Stimulated activated CD8-positive, alpha-beta memory T cell treated with anti-CD3 and anti-CD28 coated beads, Interleukin-15, amount 100 ng/mL, for 4 hours (primary cell): ENCODE measurements at places on chromosomes 12 and 14.

- DNase-seq, result no peak
Measured at GRCh38 chr12:108390495-108391203, 51.5 kb upstream of the CMKLR1 start.

DNA sequence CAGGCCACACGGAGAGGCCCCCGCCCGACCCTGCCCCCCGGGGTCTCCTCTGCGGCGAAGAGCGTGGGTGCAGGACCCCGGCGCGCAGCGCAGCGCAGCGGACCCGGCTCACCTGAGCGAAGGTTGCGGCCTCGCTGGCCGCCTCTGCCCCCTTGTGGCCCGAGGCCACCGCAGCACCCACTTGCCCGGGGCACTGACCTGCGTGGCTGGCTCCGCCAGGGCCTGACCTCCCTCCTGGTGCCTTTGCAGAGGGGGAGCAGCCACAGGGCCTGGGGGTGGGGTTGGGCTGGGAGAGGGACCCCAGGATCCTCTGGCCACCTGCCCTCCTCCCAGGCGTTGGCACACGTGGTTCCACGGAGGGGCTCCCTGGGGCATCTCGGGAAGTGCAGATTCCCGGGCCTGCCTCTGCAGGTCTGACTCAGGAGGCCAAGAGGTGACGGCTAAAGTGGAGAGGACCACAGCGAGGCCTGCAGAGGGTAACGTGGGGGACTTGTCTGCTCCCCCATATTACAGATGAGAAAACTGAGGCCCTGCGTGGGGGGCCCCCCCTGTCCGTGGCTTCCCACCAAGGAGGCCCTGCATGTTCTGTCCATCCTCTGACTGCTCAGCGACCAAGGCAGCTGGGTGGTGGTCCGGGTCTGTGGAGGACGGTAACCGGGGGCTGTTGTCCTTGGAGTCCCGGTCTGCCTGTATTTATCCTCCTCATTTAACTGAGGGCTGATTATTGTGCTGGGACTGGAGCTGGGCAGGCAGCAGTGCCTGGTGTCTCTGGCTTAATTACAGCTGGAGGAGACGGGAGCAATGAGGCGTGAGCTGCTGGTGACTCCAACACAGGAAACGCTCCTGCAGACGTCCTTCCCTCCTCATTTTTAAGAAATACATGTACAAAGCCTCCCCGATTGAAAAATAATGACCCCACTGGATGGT is 67.9 kb upstream of the BEGAIN start:
- no peak for DNase-seq

DNA sequence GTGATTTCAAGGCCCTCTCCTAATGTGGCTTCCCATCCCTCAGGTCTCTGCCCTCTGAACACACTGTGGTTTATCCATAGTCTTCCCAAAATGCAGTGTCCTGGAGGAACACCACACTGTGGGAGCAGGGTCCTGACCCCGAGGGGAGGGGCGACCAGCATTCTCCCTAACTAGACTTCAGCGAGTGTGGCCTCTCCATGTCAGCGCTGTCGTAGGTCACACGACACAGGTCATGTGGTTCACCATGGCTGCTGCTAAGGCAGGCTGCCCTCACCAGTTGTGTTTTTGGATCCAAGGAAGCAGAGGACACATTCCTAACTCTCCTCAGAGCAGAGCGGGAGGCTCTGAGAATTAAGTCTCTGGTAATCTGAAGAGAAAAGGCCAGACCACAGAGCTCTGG is 50.5 kb downstream of the SSH1 start:
- no peak for DNase-seq

- no peak for DNase-seq
Measured at GRCh38 chr12:122368361-122369073, 54.0 kb downstream of the CLIP1 start.

- no peak for DNase-seq
Measured at GRCh38 chr14:76775695-76776427, 14.6 kb downstream of the VASH1 start.

DNA sequence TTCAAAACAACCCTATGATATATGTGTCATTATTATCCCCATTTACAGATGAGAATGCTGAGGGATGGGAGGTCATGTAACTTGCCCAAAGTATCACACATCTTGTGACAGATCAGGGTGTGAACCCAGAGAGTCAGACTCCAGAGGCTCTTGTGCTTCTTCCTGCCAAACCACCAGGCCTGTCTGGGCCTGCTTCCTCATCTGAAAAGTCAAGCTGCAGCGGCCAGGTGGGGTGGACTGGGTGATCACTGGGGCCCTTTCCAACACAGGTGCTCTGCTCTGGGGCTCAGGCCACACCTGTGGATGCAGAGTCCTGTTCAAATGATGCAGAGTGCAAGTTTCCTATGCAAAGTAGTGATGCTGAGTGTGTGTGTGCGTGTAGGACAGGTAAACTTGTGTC is 26.7 kb downstream of the TSPAN11 start:
- DNase-seq, result no peak

GRCh38 chr14:56687123-56687522 is 107.5 kb downstream of the TMEM260 start:
- no peak for DNase-seq

DNA sequence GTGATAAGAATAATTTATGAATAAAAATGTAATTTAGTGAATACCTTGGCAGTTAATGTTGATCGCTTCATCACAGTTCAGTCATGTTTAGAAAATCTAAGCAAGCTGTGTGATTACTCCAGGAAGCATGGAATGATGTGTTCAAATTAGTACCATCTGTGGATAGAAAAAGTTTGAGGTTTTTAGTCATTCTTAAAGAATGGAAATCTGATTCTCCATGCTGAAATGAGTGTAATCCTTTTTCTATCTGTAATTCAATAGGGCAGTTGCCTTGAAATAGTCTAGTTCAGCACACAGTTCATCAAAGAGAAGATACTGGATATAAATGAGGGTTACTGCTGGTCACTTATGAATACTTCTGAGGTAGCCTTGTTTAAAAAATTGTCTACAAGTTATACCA is 127.2 kb upstream of the MYF6 start:
- DNase-seq, result no peak

GRCh38 chr12:65960820-65961189 is 136.5 kb downstream of the HMGA2 start:
- DNase-seq, result no peak

DNA sequence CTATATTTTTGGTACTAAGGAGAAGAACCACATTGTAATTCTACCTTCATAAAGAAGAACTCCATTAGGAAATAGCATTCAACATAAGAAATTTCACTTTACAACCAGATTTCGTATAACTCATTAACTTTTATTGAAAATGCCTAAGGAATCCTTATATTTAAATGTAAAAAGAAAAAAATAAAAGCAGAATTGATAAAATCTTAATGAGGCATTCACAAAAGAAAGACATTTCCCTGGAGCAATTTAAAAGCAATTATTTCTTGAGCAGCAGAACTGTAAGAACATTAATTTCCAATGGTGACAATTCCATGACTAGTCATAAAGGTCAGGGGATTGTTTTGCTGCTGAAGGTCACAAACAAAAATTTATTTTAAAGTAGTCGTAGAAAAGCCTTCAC is 1192.8 kb upstream of the TMEM132C start:
- DNase-seq, result no peak

DNA sequence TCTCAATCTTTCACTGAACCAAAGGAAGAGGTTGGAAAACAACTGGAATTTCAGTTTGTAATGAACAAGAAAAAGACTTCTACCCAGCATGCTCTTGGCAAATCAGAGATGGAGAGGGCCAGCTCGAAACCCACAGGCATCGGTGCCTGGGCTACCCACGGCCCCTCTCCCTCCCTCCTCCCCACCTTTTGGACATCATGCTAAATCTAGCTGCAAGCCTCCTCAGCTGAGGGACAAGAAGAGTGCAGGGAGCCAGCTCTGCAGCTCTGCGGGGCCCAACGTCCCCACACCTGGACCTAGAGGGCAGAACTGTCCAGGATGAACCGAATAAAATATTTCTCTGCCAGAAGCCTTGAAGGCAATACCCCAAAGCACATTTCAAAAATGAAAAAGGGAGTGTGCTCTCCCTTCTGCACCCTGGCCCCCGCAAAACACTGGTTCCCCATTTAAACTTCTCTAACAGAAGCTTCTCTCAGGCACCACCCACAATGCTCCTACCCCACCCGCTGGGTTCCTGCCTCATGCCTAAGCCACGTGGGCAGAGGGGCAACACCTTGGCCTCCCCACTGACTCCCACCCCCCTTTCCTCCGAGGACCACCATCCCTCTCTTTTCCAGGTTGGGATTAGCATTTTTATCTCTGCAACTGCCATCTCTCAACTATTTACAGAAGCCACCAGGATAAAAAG is 8.2 kb downstream of the CAMKK2 start:
- no peak for DNase-seq

GRCh38 chr12:26535826-26536225 is 297.2 kb downstream of the ITPR2 start:
- DNase-seq, result no peak

DNA sequence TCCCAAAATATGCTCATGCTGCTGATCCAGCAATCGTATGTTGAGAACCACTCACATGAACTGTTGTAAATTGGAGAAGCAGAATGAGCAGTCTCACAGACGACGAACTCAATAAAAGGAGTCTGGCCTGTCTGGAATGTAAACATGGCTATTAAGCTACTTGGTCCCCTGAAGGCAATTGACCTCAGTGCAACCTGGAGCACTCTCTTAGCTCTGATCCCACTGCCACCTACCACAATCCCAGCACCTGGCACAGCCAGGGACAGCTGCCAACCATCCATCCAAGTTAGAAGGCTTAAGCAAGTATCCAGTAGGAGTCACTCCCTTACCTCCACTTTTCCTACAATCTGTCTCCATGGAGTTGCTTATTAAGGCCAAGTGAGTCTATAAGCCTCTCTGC is 406.9 kb upstream of the CLEC14A start:
- no peak for DNase-seq

DNA sequence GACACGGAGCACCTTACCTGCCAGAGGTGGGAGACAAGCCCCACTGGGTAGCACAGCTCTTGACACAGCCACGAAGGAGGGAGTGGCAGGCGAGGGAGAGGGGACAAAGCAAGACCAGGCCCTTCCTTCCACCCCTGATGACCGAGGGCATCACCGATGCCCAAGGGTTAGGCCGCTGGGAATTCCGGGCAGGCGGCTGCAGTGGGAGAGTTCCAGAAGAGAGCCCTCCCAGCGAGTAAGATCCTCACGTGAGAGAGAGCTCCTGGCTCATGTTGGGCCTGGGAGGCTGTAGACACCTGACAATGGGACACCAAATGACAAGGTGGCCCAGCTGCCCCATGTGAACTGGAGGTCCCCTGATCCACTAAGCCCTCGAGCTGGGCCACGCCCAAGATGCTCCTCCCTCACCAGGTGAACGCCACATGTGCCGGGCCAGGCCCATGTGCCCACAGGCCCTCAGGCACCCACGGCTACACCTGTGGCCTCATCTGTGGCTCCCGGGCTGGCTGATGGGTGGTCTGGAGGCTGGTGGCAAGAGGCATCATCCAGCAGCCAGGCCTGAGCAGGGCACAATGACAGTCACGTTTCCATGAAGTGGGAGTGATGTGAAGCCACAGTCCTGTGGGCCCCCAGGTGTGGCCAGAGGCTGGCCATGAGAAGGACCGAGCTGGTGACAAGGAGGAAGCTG is 32.1 kb upstream of the C14orf180 start:
- no peak for DNase-seq

- no peak for DNase-seq
Measured at GRCh38 chr14:104688505-104689108, 811 bp upstream of the INF2 start.

GRCh38 chr12:122352394-122352793 is 70.1 kb downstream of the CLIP1 start:
- no peak for DNase-seq

DNA sequence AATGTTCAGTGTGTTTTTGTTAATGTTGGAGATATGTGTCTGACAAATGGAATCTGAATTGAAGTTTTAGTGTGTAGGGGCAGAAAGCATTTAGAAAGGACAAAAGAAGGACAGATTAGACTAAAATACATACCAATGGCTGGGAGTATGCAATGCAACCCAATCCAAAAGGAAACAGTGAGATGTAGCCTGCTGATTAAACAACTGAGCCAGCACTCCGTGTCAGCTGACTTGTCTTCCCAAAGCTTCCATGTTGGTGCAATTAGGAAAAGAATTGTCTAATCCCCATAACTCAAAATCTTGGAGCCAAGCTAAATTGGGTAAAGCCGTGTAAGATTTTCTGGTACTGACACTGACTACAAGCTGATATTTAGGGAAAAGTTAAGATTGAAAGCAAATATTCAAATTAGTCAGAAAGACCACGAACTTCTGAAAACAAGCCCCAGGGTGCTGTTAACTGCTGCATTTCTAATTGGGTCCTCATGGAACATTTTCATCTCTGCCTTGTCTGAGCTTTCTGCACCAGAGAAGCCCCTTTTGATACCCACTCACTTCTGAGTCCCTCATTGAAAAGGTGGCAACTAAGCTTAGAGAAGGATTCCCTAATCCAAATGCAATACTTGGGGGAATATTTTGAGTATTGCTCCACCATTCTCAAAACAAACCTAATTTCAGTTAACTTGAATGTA is 109.1 kb downstream of the DAD1 start:
- no peak for DNase-seq

DNA sequence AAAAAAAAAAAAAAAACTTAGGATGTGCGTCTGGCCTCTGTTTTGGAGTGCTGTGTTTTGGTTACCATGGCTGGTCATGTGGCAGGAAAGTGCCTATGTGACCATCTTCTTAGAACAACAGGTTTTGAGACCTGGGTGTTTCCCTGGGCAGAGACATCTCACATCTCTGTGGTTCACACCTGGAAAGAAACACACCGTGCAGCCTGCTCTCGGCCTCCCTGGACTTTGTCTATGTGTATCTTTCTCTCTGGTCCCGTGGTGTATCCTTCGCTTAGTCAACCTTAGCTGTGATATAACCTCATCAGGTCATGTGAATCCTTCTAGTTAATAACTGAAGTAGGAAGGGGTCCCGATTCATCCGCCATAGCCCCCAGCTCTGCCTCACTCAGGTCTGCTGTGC is 22.6 kb downstream of the ACADS start:
- DNase-seq, result no peak

GRCh38 chr12:101925935-101926334 is 48.6 kb downstream of the DRAM1 start:
- no peak for DNase-seq

- no peak for DNase-seq
Measured at GRCh38 chr12:32420356-32420755, 21.0 kb downstream of the FGD4 start.

DNA sequence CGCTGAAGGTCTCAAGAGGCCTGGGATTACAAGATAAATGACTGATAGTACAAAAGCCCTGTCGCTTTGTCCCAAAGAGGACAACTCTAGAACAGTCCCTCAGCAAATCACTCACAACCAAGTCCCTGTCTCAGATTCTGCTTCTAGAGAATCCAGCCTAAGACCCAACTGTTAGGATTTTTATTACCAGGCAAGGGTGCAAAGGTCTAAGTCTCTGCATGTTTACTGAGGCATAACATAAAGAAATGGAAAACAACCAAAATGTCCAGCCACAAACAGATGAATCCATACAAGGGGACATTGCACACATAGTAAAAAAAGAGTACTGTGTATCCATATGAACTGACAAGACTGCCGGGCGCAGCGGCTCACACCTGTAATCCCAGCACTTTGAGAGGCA is 104.1 kb downstream of the FOXN3 start:
- DNase-seq, result no peak

- no peak for DNase-seq
Measured at GRCh38 chr14:95663226-95663797, 22.9 kb upstream of the TCL1B start.

- DNase-seq, result no peak
Measured at GRCh38 chr12:116455540-116456329, 103.4 kb upstream of the MAP1LC3B2 start.

- DNase-seq, result no peak
Measured at GRCh38 chr12:76032043-76032981, 736 bp upstream of the PHLDA1 start.

- DNase-seq, result no peak
Measured at GRCh38 chr14:101828046-101828445, 66.5 kb downstream of the PPP2R5C start.

GRCh38 chr14:70782361-70782760 is 27.0 kb downstream of the MAP3K9 start:
- no peak for DNase-seq
